Activated T-cell treated with anti-CD3 and anti-CD28 coated beads, Interleukin-2, amount 50 U/mL, for 1 hour (primary cell): ENCODE measurements at places on chromosomes 1 and 21.

GRCh38 chr1:195999022-195999421 is 609.2 kb downstream of the KCNT2 start:
- no peak for DNase-seq

GRCh38 chr1:4794020-4794780 is 139.8 kb downstream of the AJAP1 start:
- DNase-seq: no peak

DNA sequence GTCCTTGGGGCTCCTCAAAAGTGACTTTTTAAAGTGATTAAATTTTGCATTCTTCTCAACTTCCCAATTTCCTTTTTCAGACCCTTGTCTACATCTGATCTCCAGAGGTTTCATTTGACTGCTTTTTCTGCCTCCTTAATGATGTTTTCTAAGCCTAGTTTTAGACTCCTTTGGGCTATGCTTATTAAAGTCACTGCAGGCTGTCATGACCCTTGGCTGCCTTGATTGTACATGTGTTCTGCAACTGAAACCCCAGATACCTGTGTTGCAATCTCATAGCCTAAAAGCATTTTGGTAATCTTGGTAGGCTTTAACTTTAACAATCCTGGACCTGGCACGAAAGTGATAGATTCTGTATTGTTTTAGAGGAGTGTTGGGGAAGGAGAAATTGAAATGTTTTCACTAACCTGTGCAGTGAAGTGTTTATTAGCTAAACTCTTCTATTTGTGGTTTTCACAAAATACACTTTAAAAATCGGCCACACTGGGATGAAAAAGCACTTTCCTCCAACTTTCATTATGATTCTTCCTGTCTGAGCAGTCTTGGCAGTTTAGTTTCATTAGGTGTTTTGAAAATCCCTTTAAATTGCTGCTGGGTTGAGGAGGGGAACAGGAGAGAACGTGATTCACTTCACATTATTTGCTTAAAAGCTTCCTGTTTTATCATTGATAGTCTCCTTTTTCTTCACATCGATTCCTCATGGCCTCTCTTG is 4.9 kb downstream of the MACO1 start:
- DNase-seq: no peak

- DNase-seq: no peak
Measured at GRCh38 chr1:119713749-119714456, 2.2 kb downstream of the PHGDH start.

DNA sequence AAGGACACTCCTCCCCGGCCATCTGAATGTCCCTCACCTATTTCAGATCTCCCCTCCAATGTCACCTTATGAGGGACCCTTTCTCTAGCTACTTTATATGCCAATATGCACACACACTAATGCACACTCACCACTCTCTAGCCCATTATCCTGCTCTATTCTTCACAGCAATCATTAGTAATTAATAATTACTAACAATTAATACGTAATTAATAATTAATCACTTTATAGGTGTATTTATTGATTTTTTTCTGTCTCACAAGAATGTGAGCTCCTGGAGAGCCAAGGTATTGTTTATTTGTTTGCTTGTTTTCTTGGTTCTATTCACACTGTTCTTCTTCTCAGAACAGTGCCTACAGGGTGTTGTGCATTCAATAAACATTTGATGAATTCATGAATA is 385.2 kb upstream of the DUSP10 start:
- no peak for DNase-seq

DNA sequence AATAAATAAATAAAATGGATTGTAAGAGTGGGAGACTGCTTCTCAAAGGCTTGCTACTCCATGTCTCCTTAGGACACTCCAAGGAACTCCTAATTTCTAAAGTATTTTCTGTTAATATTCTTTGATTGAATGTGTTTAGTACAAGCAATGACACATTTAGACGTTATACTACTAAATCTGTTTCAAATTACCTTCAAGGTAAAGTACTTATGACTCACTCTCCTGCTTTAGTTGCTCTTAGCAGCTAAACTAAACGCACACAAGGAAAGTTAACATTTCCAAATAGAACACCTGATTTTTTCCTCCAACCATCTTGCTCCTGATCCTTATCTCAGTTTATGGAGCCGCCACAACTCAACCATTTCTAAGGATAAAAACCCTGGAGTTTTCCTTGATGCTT is 969.8 kb upstream of the ADGRL4 start:
- DNase-seq: no peak

- no peak for DNase-seq
Measured at GRCh38 chr1:106721790-106722189, 334.7 kb upstream of the PRMT6 start.

DNA sequence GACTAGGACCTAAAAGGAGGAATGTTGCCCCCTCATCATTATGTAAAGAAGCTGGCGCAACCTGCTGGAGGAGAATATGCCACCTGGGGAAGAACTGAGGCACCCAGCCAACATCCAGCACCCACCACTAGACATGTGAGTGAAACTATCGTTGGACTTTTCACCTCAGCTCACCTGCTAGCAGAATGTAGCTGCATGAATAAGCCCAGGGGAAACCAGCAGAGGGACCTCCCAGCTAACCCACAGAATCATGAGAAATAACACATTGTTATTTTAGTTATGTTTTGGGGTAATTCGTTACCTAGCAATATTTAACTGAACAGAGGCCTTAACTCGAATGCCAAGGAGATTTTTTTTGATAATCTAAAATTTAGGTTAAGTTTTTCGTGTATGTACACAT is 542.5 kb upstream of the DAB1 start:
- no peak for DNase-seq

DNA sequence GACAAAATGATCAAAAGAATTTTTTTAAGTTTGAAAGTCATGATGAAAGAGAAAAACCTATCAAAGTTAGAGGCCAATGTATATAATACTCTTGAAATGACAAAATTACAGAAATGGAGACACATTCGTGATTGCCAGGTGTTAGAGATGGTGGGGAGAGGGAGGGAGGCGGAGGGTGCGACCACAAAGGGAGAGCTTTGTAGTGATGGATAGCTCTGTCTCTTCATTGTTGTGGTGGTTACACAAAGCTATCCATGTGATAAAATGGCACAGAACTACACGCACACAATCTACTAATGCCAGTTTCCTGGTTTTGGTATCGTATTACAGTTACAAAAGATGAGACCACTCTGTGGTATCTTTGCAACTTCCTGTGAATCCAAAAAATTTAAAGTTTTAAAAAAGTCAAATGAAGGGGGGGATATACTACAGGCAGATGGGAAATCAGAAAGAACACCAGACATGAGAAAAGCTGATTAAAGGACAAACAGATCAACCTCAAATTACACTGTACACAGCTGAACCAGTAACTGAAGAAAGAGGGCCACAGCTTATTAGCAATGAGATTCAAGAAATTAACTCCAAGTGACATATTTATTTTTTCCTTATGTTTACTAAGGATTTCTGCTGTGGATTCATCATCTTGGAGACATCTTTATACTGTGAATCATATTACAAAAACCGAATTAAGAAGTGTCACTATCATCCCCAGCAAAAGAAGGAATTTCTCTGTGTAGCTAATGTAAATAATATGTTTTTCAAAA is 199.1 kb downstream of the SLC45A1 start:
- no peak for DNase-seq

- DNase-seq: no peak
Measured at GRCh38 chr1:229694053-229694693, 68.1 kb downstream of the URB2 start.

DNA sequence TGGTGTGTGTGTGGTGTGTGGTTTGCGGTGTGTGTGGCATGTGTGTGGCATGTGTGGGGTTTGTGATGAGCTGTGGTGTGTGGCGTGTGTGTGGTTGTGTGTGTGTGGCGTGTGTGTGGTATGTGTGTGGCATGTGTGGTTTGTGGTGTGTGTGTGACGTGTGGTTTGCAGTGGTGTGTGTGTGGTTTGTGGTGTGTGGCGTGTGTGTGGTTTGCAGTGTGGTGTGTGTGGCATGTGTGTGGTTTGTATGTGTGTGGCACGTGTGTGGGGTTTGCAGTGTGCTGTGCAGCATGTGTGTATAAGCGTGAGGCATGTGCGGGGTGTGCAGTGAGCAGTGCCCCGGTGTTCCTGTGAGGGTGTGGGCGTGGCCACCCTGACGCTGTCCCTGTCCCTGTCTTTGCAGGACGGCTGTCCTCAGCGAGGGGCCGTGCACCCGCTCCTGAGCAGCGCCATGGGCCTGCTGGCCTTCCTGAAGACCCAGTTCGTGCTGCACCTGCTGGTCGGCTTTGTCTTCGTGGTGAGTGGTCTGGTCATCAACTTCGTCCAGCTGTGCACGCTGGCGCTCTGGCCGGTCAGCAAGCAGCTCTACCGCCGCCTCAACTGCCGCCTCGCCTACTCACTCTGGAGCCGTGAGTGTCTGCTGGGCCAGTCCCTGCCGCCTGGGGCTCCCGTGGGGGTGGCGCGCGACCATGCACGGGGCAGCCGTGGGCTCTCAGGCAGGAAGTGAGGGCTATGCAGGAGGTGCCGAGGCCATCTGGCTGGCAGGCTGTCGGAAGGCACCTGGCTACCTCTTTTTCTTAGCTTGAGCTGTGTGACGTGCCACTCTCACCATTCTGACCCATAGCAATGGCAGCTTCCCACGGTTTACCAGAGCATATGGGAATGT is 52.6 kb upstream of the TRAPPC10 start:
- DNase-seq: no peak

GRCh38 chr21:41482301-41482700 is 25.7 kb downstream of the TMPRSS2 start:
- DNase-seq: no peak

DNA sequence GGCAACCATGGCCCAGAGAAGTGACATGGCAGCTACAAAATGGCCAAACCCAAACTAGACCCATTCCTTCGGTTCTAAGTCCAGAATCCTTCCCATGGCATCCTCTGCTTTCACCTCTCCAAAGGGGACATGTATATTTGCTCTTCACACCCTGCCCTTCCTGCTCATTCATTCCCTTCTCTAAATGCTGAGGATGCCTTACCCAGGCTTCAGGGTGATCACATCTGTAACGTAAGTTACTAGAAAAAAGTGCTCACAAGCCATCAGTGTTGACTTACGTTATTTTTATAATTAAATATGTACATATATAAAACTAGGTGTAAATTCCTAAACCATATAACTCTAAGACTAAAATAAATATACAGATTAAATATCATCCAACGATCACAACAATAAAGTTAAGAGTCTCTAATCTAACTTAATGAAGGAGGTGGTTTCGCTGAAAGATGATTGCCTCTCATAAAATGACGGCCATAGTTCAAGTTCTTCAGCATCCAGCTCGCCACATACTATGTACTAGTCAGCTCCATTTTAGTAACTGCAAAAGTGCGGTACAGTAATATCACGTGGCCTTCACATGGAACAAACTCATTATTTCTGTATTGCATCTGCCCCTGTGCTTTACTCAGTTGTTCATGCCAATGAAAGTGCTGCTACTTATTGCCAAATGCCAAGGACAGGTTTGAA is 74.6 kb downstream of the TENT5C start:
- no peak for DNase-seq

DNA sequence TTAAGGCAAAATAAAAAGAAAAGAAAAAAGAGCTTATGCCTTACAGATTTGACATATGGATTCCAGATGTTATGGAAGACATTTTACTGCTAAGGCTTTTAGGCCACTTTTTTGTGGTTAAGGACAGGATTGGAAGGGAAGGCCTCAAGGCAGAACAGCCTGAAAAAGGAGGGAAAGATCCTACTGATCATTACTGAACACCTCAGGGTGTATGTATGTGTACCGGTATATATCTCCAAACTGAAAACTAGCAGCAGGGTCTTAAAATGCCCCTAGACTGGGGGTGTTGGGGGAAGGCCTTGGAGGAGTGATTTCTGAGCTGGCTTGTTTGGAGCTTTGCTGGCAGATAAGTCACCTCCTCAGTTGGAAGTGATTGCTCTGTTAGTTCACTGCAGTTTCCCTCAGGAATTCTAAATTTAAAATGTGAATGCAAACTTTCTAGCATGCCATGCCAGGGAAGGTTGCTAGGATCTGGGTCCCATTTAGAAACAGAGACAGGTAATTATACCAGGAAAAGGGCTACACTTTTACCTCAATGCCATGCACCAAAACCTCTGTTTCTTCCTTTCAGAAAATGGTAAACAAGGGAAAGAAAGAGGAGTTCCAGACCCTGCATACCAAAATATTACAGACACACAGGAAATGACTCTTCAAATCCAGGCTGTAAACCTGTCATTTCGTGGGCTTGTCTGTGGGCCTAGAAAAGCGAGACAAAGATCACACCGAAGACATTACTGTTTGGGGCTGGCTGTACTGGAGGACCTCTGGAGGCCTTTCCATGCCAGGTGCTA is 15.0 kb downstream of the C1orf52 start:
- no peak for DNase-seq

DNA sequence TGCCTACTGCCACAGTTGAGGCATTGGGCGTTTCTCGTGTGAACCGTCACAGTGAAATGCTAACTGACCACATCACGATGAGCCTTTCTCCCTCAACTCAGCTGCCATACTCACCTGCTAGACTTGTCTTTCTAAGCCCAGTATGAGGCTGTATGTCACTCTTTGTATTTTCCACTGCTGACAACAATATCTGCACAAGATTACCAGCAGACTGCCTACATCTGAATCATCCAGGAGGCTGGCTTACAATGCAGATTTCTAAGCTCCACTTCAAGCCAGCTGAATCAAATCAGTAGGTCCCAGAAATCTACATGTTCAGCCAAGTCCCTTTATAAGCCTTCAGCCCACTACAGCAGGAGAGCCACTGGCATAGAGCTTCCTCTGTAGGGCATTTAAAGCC is 355.0 kb upstream of the DUSP10 start:
- no peak for DNase-seq

GRCh38 chr1:168084396-168085231 is 52.1 kb downstream of the GPR161 start:
- DNase-seq: peak; percentile 69

DNA sequence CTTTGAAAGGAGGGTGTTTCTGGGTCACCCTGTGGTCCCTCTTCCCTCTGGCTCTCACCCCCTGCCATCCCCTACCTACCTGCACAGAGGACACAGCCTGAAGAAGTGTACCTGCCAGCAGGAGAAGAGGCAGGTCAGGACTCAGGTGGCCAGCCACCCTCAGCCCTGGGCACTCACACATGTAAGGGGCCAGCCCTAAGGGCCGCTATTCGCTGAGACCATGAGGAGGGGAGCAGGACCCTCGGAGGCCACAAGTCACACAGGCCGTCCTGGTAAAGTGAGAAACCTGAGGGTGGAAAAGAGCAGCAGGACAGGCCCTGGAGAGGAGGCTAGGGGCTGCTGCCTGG is 1.2 kb downstream of the ZNF692 start:
- DNase-seq: no peak

- DNase-seq: no peak
Measured at GRCh38 chr1:200873671-200874397, 1.1 kb downstream of the GPR25 start.

GRCh38 chr1:24413350-24414163 is at the start of gene STPG1:
STPG1 (minus strand) TSS chr1:24413782; CDS start chr1:24401388, 12,394 bp downstream.
- DNase-seq: peak; percentile 78

- no peak for DNase-seq
Measured at GRCh38 chr1:55584526-55585401, 369.6 kb upstream of the USP24 start.

GRCh38 chr1:173134029-173134428 is 73.1 kb downstream of the TNFSF4 start:
- DNase-seq: no peak

DNA sequence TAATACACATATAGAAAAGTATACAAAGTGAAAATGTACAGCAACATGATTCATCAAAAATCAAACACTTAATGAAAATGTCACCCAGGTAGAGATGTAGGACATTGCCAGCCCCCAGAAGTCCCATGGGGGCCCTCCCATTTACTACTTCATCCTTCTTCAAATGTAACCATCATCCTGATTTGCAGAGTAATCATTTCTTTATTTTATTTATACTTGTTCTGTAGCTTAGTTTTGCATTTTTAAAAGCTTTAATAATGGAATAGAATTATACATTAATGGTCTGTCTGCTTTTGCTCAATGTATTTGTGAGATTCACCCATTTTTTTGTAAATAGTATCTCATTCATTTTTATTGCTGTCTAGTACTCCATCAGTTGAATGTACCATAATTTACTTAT is 96.8 kb upstream of the CD55 start:
- no peak for DNase-seq
